ENCODE measurements at places on chromosomes 11 and 22.

- no peak for DNase-seq
These were observed 15.4 kb downstream of the P2RY6 start for GRCh38 chr11:73287400-73288101.

- no peak for DNase-seq
These were observed 81.3 kb downstream of the PHF21A start for GRCh38 chr11:46039990-46040389.

- no peak for DNase-seq
These were observed 20.6 kb upstream of the NDUFC2 start for GRCh38 chr11:78100261-78100660.

GRCh38 chr11:23205156-23205871, 345.0 kb upstream of the CCDC179 start:
- DNase-seq = no peak

GRCh38 chr22:43745411-43745770, 66.7 kb downstream of the EFCAB6 start:
- no peak for DNase-seq

All from ovary (tissue), 10 donors.